ENCODE measurements at places on chromosomes 6 and 20.

DNA sequence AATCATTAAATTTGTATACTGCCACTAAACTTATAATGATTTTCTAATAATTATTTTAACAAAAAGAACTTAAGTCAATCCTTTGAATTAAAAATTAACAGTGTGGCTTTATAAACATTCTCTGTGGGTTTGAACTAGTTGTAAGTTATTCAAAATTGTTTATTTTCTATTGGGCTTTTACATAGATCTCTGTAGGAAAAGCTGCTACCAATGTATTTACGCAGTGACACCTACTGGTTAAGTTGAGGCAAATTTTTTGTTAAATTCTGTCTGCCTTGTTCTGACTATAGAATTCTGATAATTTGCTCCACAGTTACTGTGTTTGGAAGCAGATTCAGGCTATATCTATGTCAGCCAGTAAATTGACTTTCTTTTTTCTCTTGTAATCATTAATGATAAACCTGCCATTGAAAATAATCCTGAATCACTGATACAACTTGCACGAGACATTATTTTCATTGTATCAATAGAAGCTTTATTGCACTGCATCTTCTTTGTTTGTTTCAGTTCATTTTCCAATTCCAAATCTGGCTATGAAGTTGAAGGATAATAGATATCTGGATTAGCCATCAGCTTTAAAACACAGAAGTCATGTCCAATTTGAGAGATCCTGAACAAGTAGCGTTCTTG is 66.0 kb upstream of the UTRN start:
- no peak for DNase-seq

GRCh38 chr20:34951252-34951651 is 4.4 kb downstream of the GSS start:
- DNase-seq, result no peak

GRCh38 chr20:34512266-34512954 is 3.8 kb upstream of the DYNLRB1 start:
- no peak for DNase-seq

- no peak for DNase-seq
Observed at GRCh38 chr20:38219006-38219950, 41.3 kb downstream of the KIAA1755 start.

DNA sequence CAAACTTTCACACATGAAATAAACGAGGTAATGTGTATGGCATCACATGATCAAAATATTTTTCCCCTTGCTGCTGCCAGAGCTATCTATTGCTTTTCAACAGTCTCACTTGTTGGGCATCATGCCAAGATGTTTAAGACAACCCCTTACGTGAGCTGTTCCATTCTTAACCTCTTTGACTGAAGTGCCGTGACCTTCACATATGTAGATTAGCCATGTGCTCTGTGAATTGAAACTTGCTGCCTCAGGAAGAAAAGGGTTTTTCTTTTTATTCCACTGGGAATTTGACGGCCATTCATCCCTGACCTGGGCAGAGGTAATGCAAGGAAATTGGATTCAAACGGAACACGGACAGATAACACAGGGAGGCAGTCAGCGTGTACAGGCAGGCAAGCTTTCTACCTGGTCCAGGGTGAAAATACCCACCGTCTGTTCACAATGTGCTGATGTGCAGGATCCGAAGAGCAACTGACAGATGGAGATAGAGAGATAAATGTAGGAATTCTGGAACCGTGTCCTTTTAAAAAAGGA is 14.2 kb downstream of the ARID1B start:
- no peak for DNase-seq

GRCh38 chr20:840858-841567 is 7.5 kb downstream of the FAM110A start:
- no peak for DNase-seq

DNA sequence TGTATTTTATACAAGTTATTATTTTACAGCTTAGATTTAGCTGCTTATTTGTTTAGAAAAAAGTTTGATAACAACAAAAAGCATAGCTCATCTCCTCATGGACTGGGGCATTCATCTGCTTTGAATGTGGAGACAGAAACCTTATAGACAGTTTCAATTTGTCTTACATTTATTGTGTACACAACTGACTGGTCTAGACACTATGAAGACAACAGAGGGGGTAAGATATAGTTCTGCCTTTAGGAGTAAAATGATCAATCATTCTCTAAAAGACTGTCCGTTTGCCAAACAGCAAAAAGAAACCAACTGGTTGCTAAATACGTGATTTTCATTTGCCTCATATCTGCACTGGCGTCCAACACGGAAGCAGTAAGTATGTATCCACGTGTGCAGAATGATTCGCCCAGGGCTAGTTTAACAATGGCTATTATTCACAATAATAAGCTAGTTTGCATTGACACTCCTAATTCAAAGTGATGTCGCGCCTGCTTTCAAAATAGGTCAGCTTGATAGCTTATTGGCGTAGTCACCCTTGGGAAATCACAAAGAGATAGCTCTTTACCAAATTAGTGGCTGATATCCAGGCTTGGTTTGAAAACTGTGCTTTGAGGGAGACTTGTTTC is 153.6 kb downstream of the BMP2 start:
- no peak for DNase-seq

GRCh38 chr6:38755874-38756273 is 40.8 kb downstream of the DNAH8 start:
- no peak for DNase-seq

- no peak for DNase-seq
Observed at GRCh38 chr6:82259389-82259788, 11.8 kb upstream of the IBTK start.

GRCh38 chr6:87755708-87756671 is 54.0 kb upstream of the AKIRIN2 start:
- no peak for DNase-seq

- no peak for DNase-seq
Observed at GRCh38 chr20:53264604-53265003, 292.4 kb downstream of the TSHZ2 start.

- no peak for DNase-seq
Observed at GRCh38 chr6:97712751-97713150, 429.7 kb upstream of the MMS22L start.

GRCh38 chr20:60052322-60052721 is 94.1 kb downstream of the CDH26 start:
- DNase-seq, result no peak

DNA sequence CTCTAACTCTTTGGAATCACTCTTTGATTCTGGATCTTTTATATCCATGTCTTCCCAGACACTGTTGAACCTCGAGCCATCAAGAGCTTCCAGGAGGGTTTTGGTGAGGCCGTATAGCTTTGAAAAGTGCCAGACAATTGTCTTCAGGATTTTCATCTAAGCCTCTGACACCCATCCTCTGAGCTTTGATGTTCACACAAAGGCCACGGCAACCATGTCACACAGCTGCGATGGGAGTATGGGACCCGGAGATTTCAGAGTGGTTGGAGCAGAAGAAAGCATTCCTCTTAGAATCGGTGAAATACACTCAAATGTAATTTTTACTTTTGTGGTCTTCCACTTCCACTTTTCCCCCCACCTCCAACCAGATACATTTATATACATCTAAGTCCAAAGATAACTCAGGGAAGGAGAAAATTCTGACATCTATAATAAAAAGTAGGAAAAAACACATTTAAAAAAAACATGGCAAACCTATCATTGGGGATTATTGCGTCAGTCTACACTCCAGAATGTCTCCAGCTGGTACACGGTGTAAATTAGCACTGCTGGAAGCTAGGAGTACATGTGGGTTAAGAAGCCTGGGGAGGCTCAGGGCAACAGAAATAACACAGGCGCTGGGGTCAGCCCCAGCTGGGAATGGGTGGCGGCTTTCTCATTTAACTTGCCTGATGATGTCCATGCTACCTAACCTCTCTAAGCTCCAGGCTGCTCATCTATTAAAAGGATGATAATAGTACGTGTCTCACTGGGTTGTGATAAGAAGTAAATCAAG is 92.7 kb downstream of the LY86 start:
- no peak for DNase-seq

GRCh38 chr6:35603326-35604202 is 85.2 kb downstream of the FKBP5 start:
- DNase-seq, result no peak

- DNase-seq, result no peak
Observed at GRCh38 chr6:20919677-20920385, 385.6 kb downstream of the CDKAL1 start.

DNA sequence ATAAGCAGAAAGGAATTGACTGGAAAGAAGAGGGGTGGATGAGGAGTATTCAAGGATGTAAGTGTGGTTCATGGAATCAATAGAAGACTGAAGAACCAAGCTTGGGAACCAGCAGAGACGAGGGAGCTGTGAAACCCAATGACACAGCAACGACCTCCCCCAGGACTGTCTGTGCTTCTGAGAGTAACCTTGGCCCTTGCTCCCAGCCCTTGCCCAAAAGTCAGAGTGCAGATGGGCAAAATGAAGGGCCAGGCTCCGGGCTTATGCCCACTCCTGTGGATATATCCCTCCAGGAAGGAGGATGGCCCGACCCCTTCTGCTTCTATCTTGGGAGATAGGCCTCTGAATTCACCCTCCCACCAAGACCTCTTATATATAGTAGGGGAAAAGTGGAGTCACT is 24.9 kb downstream of the FAM50B start:
- no peak for DNase-seq
